ENCODE measurements at places on chromosomes 5 and 9.

DNA sequence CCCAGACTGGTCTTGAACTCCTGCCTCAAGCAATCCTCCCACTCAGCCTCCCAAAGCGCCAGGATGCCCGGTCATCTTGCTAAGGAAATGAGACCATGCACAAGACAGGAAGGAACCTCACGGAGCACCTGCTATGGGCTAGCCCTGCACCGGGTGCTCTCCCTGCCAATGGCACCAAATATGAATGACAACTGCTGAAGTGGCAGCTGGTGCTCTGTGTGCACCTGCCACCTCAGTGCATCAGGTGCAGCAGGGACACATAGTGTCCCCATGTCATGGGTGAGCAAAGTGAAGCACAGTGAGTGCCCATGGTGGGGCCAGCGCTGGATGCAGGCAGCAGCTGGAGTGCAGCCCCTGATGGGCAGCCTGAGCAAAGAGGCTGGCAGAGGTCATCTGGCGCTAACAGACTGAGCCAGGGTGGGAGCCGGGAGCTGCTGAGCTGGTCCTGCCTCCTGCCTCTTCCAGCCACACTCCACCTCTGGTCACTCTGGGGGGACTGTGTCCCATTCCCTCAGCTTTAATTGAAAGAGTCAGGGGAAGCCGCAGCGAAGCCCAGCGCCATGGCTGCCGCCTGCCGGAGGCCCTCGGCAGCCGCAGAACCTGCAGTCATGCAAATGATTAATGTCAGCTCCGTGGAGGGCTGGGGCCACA, 46.4 kb downstream of the BARX1 start:
- no peak for DNase-seq

GRCh38 chr9:109705515-109705914, 74.5 kb upstream of the PALM2AKAP2 start:
- DNase-seq, result peak; percentile 63

DNA sequence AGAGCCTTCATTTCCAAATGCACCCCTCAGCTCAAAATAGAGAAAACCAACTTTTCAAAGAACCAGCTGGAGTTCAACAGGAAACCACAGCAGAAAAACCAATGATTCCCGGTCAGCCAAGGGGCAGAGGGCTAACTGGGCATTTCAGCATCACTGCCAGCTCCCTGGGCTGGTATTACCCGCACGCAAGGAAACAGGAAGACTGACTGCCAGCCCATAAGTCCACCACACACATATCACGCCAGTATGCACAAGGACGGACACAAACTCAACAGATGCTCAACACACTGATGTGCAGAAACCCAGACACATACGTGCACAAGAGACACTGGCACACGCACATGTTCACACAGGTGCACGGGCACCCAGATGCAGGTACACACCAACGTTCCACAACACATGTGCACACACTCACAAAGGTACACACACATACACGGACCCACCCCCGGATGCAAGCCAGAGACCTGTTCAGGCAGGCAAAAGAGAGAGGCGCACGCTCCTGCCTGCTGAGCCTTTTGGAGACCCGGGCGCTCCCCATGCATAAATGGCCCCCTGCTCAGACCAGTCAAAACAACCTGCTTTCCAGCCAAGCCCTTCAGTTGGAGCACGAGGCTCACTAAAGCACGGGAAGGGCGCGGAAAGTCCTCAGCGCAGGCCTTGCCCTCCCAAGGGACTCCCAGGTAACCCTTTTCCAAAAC, 2.1 kb downstream of the ADAMTS2 start:
- DNase-seq, result peak; percentile 36

DNA sequence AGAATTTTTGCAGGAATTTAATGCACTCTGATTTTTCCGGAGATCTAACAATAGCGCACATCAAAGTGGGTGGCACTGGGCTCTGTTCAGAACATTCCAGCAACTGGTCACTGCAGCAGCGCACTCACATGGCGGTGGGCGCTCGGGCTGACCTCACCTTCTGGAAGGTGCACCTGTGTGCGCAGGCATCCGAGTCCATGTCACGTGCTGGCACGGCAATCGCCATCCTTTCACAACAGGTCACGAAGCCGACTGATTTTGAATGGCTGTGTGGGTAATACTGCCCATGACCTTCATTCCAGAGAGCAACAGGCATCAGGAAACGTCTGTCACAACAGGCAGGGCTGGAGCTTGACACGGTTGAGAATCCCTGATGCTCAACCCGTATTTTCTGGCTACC, 18.7 kb upstream of the CLPTM1L start:
- no peak for DNase-seq

GRCh38 chr5:125409234-125409860, 662.9 kb upstream of the ZNF608 start:
- DNase-seq, result peak; percentile 42

DNA sequence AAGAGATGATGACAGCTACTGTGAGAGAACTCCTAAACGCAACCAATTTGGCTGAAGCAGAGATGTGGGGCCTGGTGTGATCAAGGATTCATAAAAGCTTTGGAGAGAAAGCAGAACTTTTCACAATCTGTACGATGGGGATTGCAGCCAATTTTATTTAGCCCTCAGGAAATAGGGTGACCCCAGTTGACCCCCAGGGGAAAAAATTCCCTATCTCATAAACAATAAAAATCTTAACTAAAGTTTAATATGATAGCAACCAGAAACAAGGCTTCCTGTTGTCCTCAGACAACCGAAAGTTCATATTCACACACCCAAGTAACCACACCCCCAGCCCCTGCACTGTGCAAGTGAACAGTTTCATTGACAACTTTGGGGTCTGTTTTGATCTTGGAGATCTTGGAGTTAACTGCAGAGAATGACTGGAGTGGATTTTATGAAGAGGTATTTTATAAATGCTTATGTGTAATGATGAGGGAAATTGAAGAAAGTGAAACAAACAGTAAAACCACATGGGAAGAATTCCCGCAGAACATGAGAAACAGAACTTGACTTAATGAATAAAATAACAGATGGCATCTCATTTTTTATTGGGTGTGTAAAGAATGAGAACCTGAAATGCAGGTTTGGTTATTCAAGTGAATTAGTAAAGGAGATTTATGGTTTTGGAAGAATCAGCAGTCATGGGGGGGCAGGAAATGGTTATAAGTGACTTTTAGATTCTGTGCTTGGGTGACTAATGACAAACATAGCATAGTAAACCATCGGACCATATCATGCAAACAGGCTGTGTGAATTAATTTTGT, 94.5 kb downstream of the PDE4D start:
- DNase-seq, result peak; percentile 65

DNA sequence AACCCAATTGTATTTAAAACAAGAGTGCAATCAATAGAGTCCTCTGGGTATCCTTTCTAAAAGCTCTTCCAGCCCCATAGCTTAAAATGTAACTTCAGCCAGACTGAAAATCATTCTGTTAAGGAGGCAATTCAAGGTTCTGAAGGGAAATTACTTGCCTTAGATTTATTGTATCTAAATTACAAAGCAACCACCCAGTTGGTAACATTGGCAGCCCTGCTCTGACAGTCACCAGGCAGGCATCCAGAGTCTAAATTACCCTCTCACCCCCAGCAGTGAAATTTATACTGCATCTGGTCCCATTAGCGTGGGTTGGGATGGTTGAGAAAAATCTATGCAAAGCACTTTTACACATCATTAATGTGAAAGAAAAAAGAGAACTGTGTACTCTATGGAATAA, 514.7 kb downstream of the MTRR start:
- DNase-seq, result no peak

DNA sequence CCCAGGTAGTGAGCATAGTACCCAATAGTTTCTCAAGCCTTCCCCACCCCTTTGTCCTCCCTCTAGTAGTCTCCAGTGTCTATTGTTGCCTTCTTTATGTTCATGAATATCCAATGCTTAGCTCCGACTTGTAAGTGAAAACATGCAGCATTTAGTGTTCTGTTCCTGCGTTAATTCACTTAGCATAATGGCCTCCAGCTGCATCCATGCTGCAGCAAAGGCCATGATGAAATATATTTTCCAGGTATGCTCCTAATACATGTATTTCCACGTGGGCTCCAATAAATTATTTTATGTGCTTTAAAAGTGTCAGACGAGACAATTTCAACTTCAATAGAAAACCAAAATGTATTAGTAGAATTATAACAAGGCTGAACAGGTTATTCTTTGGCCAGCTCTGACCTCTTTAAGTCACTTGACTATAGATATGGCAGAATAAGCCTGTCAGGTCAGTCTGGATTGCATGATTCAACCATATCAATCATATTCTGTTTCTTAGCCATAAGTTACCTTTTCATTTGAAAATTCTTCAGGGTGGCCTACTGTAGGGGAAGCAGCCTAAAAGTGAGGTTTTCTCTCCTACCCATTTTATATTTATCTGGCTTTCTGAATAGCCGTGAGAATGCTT, 2291.6 kb upstream of the WWC1 start:
- DNase-seq, result no peak

- no peak for DNase-seq
Observed at GRCh38 chr5:159620853-159621540, 290.7 kb upstream of the IL12B start.

- DNase-seq, result no peak
Observed at GRCh38 chr5:80720181-80720580, 65.4 kb upstream of the DHFR start.

DNA sequence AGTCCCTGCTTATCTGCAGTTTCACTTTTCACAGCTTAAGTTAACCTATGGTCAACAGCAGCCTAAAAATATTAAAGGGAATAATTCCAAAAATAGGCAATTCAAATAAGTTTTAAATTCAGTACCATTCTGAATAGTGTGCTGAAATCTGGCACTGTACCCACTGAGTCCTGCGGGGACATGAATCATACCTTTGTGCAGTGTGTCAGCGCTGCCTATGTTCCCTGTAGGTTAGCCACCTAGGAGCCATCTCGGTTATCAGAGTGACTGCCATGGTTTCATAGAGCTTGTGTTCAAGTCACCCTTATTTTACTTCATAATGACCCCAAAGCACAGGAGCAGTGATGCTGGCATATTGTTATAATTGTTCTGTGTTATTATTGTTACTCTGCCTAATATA, 139.9 kb downstream of the GPBP1 start:
- DNase-seq, result no peak

- DNase-seq, result no peak
Observed at GRCh38 chr9:5791870-5792269, 41.0 kb downstream of the ERMP1 start.

DNA sequence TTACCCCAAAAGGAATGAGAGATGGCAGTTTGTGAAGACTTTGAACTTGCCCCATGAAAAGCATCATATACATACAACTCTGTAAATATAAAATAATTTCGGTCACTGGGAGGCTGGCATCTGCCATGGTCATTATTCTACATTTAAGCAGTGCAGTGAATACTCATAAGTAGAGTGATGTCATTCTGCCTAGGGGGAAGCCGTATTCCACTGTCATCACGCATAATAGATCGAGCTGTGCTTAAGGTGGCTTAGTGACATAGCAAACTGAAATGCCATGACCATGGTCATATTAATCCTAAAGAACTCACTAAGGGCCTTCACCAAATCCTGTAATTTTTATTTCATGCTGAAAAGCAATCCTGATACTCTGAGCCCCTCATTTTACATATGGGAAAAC, 42.4 kb upstream of the NR4A3 start:
- no peak for DNase-seq

GRCh38 chr5:103617090-103617489, 54.5 kb upstream of the NUDT12 start:
- DNase-seq, result no peak

DNA sequence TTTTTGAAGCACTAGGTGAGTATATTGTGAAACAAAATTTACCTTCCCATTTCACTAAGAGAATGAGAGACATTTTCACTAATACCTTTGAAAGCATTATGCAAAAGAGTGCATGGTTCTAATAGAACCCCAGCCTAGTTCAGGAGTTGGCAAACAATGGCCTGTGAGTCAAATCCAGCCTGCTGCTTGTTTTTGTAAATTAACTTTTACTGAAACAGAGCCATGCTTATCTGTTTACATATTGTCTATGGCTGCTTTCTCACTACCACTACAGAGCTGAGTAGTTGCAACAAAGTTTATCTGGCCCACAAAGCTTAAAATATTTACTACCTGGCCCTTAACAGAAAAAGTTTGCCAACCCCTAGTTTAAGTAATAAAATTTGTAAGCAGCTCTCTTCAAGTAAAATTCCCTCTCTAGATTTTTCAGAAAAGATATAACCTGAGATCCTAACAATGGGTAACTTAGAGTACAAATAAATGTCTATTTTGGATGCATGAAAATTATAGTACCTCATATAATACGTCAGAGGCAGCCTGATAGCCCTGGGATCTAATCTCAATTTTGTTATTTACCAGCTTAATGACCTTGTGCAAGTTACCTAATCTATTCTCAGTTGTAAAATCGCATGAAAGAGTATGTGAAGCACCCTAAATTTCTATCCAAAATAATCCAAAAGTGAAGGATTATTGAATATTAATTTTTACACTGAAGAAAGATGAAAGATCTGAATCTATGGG, 50.7 kb upstream of the ARL15 start:
- DNase-seq, result no peak

GRCh38 chr5:67549947-67550346, 353.3 kb upstream of the CD180 start:
- DNase-seq, result no peak

GRCh38 chr5:98524773-98525172, 248.7 kb upstream of the RGMB start:
- no peak for DNase-seq

DNA sequence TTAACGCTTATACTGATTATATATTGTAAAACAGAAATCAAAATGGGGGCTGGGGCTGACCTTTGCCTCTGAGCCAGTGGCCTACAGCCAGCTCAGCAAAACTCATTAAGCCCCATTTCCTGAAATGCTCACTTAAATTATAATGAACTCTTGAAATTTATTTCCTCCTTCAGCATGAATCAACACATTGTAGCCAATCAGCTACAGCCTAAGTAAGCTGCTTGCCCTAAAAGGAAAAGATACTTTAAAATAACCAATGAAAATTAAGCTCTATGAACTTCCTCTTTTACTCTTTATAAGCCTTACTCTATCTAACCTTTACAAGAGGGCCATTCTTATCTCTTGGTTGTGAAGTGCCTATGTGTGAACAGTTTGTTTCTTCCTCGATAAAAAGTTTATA, 33.5 kb upstream of the SUB1 start:
- DNase-seq, result no peak

- no peak for DNase-seq
Observed at GRCh38 chr9:136880651-136881050, 5.7 kb upstream of the TRAF2 start.

DNA sequence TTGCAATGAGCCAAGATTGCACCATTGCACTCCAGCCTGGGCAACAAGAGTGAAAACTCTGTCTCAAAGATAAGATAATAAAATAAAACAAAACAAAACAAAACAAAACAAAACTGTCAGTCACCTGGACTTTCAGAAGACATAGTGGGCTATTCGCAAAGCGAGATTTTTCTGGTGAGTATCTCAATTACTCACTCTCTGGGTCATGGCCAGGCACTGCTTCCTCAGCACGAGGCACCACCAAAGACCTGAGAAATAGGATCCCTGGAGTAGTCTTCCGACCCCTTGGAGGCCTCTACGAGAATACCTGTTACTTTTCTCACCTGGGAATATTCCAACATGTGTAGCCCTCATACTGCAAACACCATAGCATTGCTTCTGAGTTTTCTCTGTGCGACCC, 201.7 kb upstream of the ZNF618 start:
- DNase-seq, result peak; percentile 89

GRCh38 chr9:71910650-71911060, 338 bp downstream of the ABHD17B start:
- DNase-seq, result no peak

GRCh38 chr5:9361835-9362234, 184.0 kb downstream of the SEMA5A start:
- DNase-seq, result peak; percentile 81

Measured in ELR (cell line).